NCI-H460 (cell line): ENCODE measurements at places on chromosomes 11 and 22. TPM values are rescaled to one million over a fixed set of nuclear protein-coding genes. Genes with fewer than 3 reads are reported as not detected.
A peak's percentile ranks its signal among the peaks of the same experiment; 100 is the strongest.

DNA sequence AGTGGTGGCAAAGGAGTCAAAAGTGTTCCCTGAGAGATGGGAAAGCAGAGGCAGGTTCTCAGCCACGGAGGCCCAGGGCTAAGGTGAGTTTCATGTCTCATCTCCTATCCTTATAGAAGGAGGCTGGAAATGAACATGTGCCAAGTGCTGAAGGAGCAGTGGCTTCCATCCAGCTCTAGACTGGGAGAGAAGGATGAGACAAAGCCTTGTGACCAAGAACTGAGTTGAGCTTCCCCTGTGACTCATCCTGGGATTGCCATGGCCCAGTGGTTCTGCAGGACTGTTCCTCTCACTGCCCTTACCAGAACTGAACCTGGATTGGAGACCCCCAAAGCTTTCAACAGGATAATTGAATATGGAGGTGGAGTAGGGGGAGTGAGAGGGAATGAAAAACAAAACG is 16.7 kb upstream of the OR9Q1 start:
- no peak for DNase-seq

GRCh38 chr11:108819957-108820356 is 155.1 kb downstream of the DDX10 start:
- DNase-seq = no peak

- no peak for DNase-seq
Observed at GRCh38 chr11:128471138-128471661, 116.2 kb downstream of the ETS1 start.

Gene OR52I1
- not detected in 2 replicates for total RNA-seq

Gene VSIG10L2
- total RNA-seq = 0.02 TPM in 1 of 2 replicates, not detected in the other

- no peak for DNase-seq
Observed at GRCh38 chr11:944711-945470, 19.2 kb downstream of the AP2A2 start.

GRCh38 chr11:83827520-83827919 is 541.4 kb upstream of the CCDC90B start:
- DNase-seq = no peak

Gene CREB3L1
- 0.12 and 1.7 TPM in 2 replicates for total RNA-seq

Gene SCGB1D2
- total RNA-seq = not detected in 2 replicates

DNA sequence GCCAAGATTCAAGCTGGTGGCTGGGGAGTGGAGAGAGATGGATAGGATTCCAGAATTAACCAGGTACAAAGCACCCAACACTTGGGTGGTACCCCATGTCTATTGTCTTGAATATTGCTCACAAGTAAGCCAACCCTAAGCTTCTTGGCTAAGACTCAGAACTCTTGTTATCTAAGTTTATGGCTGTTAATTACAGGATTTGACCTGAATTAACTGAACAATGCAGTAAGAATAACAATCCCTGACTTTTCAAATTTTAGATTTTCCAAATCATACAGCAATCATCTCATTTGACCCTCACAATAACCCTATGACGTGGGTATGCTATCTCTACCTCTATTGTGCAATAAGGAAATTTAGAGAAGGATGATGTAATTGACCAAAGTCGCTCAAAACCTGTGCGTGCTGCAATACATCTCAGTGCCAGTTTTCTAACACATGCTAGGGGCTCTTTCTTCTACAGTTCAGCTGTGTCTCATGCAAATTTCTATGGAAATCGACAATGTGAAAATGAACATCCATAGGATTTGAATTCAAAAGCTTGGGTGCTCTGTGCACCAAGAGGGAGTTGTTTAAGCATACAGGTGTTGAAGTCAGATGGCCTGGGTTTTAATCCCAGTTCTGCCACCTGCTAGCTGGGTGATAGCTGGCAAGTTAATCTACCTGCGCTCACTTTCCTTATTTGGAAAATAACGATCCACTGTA is 40.1 kb upstream of the APLNR start:
- DNase-seq = no peak

DNA sequence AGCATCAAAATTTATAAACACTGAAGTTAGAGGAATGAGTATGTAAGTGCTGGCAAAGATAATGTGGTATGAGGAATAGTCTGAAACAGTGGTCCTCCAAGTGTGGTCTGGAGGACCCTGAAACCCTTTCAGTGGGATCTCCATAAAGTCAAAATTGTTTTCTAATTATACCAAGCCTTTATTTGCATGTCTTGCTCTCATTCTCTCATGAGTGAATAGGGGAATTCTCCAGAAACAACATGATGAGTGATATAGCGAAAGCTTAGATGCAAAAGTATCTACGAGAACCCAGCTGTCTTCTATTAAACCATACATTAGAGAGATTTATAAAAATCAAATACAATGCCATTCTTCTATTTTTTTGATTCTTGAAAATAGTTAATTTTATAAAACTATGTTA is 145.0 kb upstream of the RAG2 start:
- no peak for DNase-seq

DNA sequence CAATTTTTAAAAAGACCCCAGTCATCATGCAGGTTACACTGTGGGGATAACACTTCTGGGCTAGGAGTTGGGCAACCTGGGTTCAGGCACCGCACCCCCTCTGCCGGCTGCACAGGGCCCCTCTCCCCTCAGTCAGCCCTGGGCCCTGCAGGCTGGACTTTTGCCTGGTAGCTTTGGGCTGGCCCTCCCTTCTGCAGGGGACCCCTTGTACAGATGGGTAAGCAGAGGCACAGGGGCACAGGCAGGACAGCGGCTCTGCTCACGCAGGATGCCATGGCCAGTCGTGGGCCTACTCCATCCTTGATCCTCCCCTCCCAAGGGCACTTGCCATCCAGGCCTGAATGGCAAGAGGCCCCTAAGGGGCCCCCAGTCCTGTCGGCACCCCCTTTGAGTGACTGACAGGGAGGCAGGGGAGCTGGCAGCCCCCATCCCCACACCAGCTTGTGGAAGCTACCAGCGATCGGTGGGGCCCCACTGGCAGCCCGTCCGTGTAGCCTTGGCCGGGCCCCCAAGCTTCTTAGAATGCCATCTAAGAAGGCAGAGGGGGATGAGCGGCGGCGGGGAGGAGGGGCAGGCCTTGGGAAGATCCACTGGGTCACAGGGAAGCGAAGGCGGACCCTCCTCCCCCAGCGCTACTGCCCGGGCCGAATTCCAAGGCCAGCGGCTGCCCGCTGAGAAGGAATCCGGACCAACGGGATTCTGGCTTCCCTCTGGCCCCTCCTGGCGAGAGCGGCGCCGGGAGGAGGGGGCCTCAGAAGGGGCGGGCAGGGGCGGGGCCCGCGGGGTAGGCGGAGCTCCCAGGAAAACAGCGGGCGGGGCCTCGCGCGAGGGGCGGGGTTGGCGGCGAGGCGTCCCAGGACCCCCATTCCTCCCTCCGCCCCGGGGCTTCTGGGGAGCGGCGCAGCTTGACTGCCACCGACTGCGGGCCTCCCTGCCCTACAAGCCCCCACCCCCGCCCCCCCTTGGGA is 6.8 kb upstream of the CHKA start:
- DNase-seq = no peak

DNA sequence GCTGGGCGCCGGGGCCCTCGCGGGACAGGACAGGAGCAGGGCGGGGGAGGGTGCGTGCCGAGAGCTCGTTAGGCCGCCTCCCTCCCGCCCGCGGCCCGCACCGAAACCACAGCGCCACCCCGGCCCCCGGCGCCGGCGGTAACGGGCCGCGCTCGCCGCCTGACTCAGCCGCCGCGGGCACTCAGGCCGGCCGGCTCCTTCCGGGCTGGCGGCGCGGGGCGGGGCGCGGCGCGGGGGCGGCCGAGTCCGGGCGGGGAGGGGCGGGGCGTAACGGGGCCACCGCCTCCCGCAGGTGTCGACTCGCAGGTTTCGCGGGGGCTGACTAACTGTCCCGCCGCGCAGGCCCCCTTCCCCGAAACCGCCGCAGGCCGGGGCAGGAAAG is at the start of gene AP5B1:
Gene AP5B1, minus strand, starts transcription at position 207 of the 382 bp plus-strand sequence. CDS start 385 bp downstream, outside the sequence.
- peak; percentile 48 for DNase-seq

- DNase-seq = no peak
Observed at GRCh38 chr11:2443881-2444820, at the start of gene TRPM5. TSS of gene TRPM5 (minus strand) at chr11:2444514. CDS start at chr11:2423036, 21,478 bp downstream.

Gene TNRC6B
- total RNA-seq = 8.8 and 10.5 TPM in 2 replicates

GRCh38 chr11:24163146-24163545 is 333.7 kb upstream of the LUZP2 start:
- DNase-seq = no peak

Gene CELSR1
- total RNA-seq = 7.0 and 8.7 TPM in 2 replicates

Gene POU2AF1
- total RNA-seq = not detected in 2 replicates

- DNase-seq = no peak
Observed at GRCh38 chr11:86214710-86215109, 29.8 kb upstream of the EED start.

GRCh38 chr22:19527861-19528417 is 3.7 kb upstream of the CLDN5 start:
- DNase-seq = no peak

- no peak for DNase-seq
Observed at GRCh38 chr22:24357547-24357946, 69.9 kb upstream of the ADORA2A start.

GRCh38 chr11:2652333-2653197 is 47.2 kb downstream of the KCNQ1OT1 start:
- no peak for DNase-seq

DNA sequence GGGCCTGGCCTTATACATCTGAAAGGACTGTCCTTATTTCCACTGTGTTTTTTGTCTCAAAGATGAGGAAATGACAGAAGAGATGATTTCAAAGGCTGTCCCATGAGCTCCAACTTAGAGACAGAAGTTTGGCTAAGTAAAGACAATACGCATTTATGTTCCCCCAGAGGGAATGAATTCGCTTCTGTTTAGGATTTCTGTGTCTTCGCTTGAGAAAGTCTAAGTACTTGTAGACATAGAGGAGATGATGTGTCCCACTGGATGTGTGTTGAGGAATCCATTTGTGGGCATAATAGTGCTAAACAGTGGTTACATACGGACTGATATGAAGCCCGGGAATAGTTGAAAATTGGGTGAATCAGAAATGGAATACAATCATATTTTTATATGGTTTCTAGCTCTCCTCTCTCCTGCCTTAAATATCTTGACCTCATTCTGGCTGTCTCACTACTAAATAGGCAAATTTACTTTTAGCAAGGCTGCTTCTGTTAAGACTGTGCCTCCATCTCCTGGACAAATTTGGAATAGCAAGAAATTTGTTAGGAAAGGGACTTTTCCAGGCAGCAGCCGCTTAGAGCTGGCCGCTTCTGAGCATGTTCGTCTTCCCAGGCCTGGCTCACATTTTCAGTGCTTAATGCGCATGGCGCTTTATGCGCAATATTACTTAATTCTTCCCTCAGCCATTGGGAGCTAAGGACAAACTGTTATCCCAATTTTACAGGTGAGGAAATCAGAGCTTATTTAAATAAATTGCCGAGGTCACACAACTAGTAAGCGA is 1.9 kb upstream of the PEX26 start:
- DNase-seq = peak; percentile 82

DNA sequence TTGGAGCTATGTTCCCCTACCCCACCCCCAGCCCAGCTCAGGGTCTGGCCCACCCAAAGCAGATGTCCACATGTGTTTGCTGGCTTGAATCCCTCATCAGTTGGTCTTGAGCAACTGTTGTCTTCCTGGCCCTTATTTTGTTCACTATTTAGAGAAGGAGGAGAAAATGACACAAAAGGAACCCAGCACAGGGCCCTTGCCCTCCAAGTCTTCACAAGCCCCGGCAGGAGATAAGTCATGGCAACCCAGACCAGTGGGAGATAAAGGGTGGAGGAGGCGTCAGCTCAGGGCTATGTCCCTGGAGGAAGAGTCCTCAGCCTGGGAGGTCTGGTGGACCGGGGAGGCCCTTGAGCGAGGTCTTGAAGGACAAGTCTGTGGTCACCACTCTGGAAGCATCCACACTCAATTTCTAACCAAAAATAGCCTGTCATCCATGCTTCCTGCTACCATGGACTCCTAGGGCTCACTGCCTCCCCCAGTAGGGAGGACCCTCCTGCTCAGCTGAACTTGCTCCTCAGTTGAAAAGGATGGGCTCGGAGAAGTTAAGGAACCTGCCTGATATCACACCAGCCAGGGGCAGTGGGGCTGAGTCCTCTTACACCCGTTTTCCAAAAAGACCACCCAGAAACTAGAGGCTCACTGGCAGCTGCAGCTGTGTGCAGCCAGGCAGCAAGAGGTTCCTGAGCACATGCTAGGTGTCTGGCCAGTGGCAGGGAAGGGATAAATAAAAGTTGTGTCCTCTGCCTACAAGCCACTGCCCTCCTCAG is 1.8 kb upstream of the RAB3IL1 start:
- DNase-seq = no peak

Gene ARFIP2
- total RNA-seq = 47.8 and 49.2 TPM in 2 replicates

DNA sequence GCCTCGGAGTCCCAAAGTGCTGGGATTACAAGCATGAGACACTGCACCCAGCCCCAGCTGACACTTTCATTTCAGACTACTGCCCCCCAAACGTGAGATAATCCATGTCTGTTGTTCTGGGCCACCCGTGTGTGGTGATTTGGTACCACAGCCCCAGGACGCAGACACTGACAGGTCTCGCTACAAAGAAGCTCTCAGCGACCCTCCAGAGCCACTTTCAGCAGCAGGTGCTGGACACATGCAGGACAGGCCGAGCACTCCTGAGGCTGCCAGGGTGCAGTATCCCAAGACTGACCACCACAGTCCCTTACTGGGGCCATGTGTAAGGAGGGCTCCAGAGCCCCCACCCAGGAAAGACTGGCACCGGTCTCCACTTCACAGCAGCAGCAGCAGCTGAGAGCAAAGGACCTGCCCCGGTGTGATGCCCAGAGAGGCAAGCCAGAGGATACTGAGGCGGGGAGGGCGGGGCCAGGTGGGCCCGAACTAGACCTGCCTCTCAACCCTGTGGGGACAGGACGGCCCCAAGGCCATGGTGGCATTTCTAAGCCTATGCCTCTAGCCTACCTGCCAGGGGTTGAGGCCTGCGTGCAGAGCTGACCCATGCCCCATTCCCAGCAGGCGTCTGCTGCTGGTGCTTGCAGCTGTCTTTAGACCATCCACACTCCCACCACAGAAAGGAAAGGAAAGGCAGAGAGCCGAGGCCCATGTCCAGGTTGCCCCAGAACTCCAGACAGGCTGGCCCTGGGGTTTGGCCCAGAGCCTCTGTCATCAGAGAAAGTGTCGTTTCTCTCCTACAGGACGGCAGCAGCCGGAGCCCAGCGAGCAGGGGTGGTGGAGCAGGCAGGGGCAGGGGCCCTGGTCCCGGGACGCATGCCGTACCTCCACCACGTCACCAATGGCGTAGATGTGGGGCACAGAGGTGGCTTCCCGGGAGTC is 28.0 kb upstream of the GNB1L start:
- DNase-seq = no peak

Gene CRYBA4
- total RNA-seq = not detected in 2 replicates

GRCh38 chr22:30444632-30445437 is 19.3 kb downstream of the MTFP1 start:
- DNase-seq = peak; percentile 42

Gene SAMM50
- 26.2 and 33.8 TPM in 2 replicates for total RNA-seq

- DNase-seq = no peak
Observed at GRCh38 chr11:2758751-2759150, 59.0 kb upstream of the KCNQ1OT1 start.

DNA sequence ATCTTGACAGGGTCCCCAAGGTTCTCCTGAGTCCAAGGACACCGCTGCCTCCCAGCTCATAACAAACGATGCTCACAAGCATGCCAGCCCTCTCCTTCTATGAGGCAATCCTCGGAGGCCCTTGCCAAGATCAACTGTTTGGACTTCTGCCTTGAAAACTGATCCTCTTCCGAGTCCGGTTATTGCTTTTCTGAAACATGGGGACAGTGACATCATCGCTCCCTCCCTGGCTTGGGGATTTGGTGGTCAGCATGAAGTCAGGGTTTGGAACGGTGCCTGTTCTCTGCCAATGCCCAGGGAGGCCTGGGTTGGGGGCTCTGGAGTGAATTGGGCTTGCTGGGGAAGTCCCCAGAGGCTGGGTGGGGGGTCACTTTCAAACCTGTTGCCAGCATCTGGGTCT is 149.3 kb downstream of the FBXO7 start:
- no peak for DNase-seq
